ENCODE measurements at places on chromosomes 3 and 15.
A peak's percentile ranks its signal among the peaks of the same experiment; 100 is the strongest.

DNA sequence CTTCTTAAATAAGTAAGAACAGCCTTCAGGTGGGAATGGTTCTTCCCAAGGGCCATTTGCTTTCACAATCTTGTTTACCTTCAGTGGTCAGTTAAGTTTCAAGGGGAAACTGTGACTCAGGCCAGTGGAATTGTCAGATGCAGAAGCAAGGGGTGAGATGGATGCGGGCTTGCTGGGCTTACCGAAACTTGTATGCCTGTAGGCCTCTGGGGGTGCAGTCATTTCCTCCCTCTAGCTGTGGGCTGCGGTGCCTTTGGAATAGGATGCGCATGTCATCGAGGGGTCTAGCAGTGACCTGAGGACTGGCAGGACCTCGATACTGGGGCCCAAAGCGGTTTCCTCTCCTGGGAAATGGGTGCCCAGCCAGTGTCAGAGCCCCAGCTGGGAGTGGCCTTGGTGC is 121.6 kb downstream of the EEFSEC start:
- DNase-seq, result peak; percentile 68

- DNase-seq, result no peak
These were observed 80.4 kb upstream of the XCR1 start for GRCh38 chr3:46107682-46108081.

DNA sequence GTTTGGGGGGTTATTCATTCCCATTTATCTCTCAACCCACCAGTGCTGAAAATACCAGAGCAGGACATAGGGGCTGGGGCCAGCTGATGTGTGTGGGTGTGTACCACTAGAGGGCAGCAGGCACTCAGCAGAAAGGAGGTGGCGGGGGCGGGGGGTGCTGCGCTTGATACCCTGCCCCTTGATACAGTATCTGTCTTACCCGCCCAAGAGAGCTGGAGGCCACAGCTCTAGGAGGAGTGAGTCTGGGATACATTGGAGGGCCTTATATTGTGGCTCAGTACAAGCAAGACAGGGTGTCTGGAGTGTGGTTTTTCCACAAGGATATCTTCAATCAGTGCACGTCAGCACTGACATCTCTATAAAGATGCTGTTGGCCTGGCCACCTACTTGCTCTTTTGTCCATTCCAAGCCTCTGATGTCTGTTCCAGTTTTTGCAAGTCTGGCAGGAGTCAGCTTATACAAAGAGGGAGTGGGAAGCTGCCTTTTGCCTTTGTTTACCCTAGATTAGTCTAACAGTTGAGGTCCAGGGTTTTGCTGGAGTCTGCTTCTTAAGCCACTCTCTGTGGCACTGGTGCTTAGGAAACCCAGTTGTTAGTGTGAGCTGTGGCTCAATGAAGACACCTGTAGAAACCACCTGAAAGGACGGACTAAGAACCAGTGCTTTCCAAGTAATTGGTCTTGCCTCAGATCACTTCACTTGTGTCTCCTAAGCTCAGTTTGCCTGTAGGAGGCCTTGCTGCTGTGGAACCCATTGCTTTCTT is 1.5 kb upstream of the RBM15B start:
- DNase-seq, result peak; percentile 46

- DNase-seq, result no peak
These were observed 135.8 kb upstream of the HES1 start for GRCh38 chr3:194000100-194000499.

GRCh38 chr15:34043813-34044212 is 4.8 kb upstream of the AVEN start:
- DNase-seq, result no peak

DNA sequence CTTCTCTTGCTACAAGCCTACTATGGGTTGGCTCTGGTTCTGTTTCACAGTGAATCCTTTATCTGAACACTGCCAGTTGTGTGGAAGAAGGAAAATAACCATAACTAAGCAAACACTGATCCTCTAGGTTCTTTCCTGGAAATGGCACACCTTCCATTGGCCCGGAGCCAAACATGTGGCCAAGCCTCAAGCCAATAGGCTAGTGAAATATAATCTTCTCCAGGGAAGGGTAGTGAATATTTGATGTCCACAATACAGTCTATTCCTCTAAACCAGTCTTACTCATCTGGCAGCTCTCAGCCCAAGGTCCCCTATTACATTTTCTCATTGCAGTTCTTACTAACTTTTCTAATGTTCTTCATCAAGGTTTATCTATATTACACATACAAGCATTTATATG is 921.3 kb downstream of the TUSC7 start:
- DNase-seq, result no peak

- no peak for DNase-seq
These were observed 163.3 kb downstream of the OR4M2 start for GRCh38 chr15:22243440-22244130.

DNA sequence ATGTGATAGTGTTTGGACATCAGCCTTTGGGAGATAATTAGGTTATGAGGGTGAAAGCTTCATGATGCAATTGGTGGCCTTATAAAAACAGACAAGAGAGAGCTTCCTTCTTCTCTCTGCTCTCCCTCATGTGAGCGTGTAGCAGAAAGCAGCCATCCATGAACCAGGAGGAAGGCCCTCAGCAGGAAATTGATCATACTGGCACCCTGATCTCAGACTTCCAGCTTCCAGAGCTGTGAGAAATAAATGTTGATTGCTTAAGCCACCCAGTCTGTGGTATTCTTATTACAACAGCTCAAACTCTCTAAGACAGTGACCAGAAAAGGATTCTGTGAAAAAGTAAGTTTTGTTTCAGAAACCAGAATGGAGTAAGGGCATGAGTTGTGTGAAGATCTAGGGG is 13.3 kb downstream of the STAC start:
- peak; percentile 80 for DNase-seq

- no peak for DNase-seq
These were observed 544.7 kb upstream of the ROBO2 start for GRCh38 chr3:76495216-76495615.

GRCh38 chr3:171770689-171771620 is 39.3 kb downstream of the PLD1 start:
- peak; percentile 68 for DNase-seq

DNA sequence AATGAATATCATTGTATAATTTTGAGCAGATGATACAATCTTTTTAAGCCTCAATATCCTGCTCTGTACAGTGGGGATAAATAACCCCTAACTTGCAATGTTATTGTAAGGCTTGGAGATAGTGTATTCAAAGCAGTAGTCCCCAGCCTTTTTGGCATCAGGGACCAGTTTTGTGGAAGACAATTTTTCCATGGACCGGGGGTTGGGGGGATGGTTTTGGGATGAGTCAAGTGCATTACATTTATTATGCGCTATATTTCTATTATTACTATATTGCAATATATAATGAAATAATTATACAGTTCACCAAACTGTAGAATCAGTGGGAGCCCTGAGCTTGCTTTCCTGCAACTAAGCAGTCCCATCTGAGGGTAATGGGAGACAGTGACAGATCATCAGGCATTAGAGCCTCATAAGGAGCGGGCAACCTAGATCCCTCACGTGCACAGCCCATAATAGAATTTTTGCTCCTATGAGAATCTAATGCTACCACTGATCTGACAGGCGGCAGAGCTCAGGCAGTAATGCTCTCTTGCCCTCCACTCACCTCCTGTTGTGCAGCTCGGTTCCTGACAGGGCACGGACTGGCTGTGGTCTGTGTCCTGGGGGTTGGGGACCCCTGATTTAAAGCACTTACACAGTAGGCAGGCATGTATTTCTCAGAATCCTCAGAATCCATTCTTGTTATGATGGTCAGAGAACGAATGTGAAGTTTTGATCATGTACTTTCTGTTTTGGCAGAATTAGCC is 102.2 kb downstream of the PTPRG start:
- no peak for DNase-seq

DNA sequence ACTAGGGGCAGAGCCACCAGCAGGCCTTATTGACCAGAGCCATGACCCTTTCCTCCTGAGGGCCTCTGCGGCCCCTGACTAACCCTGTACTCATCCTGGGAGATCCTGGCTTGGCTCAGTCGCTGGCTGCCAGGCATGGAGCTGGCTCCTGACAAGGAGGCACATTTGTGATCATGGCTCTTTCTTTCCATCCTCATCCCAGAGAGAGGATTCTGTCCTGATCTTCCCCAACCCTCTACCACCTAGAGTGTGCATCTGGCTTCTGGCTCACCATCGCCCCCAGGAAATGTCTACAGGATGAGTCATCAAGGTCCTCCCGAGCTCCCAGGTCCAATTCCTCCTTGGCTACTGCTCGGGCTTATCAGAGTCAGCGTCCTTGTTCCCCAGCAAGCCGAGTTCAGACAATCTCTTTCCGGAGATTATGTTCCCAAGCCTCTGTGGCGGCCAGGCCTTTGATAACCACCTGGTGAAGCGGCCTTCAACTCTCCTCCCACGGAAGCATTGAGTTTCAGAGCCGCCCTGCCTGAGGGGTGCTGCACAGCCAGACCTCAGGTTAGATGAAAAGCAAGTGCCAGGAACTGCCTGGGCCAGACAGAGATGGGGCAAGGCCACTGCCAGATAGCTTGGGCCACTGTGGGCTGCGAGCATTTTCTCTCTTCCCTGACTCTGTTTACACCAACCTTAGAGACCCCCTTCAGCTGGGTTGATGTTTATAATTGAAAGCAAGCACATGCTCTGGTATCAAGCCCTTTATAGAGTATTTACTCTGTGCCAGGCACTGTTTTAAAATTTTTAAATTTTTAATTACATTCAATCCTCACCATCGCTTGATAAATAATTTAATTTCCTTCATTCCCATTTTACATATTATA is 44.3 kb upstream of the MRPS22 start:
- DNase-seq, result peak; percentile 55

GRCh38 chr3:47347217-47347801 is 33.5 kb upstream of the PTPN23 start:
- peak; percentile 84 for DNase-seq

- no peak for DNase-seq
These were observed 273.1 kb upstream of the ALCAM start for GRCh38 chr3:105093371-105094252.

GRCh38 chr3:21920421-21920861 is 169.4 kb upstream of the ZNF385D start:
- peak; percentile 93 for DNase-seq

DNA sequence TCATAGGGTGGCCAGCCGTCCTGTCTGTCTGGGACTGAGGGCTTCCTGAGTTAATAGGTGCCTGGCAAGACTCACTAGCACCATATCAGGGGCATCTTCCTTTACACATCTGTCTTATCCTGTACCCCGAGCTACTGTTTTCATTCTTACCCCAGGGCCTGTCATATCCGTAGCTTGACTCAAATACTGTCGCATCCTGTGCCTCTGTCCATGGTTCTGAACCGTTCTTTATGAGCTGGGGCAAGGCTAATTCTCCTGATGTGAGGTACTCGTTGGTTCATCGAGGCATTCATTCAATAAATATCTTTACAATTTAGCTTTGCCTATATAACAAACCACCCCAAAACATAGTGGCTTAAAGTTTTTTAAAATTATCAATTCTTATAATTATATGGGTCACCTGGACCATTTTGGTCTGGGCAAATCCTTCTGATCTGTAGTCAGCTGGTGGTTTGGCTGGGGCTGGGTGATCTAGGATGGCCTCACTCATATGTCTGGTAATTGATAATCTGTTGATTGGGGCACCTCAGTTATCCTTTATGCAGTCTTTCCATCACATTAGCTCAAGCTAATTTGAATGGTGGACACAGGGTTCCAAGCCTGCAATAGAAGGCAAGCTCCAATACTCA is 121.2 kb downstream of the TLE3 start:
- DNase-seq, result peak; percentile 36

DNA sequence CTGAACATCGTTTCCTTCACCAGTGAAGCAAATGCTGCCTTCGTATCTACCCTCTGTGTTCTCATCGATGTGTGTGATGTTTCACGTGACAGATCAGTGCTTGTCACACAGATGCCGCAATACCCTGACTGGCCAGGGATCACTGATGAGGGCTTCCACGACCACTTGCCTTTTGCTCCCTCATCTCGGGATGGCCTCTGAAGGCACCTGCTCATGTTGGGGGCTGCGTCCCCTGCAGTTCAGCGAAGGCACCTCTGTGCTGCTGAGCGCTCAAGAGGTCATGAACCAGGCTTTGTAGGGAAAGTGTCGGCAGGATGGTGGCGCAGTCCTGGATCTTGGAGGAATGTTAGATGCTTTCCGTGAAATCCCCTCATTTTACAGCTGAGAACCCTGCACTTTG is 79.2 kb upstream of the KLF13 start:
- no peak for DNase-seq
